ENCODE measurements at places on chromosomes 12 and 14.

DNA sequence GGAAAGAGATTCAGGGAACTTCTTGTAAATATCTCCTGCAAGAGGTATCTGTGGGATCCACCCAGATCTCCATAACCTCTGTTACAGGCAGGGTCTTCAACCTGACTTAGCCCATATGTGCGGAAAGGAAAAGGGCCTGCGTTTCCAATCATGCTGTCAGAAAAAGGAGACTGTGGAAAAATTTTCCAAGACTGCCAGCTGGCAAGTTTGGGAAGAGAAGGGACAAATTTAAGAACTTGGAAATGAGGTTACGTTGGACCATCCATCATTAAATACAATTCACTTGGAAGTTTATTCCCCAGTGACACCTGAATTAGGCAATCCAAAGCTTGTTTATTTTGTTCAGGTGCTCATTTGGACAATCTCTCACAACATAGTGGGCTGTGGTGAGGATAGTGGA lies 13.9 kb downstream of the PTHLH start:
- DNase-seq = no peak

GRCh38 chr12:122129131-122129530 lies 44.9 kb downstream of the IL31 start:
- no peak for DNase-seq

- DNase-seq = no peak
These were observed 357.3 kb upstream of the MIS18BP1 start for GRCh38 chr14:45610318-45610717.

GRCh38 chr14:79586989-79587598 lies 624.2 kb downstream of the DIO2 start:
- no peak for DNase-seq

DNA sequence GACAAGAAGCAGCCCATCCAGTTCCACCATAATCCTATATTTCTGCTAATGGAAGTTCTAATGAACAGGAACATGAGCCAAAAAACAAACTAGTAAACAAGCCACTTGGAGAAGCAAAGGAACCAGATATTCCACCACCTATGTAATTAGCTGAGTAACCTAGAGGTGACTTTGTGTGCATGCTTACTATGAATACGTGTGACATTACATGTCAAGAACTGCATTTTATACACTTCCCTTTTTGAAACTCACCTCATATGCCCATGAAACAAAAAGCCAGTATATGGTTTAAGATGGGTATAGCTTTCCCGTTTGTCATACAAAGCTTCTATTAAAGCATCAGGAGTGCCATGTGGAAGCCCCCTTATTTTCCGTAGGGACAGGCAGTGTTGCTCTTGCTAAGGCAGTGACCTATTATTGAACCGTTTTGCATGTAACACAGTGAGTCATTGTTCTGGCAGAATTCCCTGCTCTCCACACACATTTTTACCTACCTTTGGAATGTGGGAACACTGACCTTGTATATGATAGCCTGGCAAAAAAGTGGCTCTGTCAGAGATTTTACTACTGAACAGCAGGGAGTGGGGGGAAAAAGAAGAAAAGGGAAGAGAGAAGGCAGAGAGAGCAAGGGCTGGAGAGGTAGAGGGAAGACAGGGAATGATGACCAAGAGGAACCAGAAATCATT lies 34.8 kb upstream of the FRMD6 start:
- DNase-seq = no peak

- no peak for DNase-seq
These were observed 363.2 kb upstream of the DDHD1 start for GRCh38 chr14:53516261-53516774.

DNA sequence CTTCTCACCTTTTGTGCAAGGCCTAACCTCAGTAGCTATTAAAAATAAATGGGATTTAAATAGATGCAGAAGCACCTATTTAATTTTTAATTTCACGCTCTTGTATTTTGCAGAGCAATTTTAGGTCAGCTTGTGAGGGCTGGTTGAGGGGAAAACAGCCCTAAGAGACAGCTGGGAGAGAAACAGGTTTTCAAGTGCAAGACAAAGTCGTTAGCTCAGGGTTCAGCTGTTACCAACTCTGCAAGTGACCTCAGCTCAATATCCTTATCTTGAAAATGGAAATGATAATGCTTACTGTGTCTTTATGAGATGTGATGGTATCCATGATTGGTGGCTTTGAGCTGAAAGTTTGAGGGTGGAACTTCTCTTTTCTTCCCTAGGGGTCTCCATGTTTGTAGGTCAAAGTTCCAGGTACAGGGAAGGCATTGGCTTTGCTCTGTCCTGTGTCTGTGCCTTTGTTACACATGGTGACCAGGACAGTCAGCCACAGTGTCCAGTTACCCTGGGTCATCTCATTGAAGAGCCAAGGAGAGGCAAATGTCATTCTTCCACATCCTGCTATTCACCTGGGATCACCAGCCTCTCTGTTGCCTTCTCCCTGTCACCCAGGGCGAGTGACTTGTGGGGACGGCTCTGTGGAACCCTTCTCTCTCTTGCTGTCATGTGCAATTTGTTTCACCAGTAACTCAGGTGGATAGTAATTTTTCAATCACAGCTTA lies 100.3 kb downstream of the SAMD4A start:
- DNase-seq = no peak

DNA sequence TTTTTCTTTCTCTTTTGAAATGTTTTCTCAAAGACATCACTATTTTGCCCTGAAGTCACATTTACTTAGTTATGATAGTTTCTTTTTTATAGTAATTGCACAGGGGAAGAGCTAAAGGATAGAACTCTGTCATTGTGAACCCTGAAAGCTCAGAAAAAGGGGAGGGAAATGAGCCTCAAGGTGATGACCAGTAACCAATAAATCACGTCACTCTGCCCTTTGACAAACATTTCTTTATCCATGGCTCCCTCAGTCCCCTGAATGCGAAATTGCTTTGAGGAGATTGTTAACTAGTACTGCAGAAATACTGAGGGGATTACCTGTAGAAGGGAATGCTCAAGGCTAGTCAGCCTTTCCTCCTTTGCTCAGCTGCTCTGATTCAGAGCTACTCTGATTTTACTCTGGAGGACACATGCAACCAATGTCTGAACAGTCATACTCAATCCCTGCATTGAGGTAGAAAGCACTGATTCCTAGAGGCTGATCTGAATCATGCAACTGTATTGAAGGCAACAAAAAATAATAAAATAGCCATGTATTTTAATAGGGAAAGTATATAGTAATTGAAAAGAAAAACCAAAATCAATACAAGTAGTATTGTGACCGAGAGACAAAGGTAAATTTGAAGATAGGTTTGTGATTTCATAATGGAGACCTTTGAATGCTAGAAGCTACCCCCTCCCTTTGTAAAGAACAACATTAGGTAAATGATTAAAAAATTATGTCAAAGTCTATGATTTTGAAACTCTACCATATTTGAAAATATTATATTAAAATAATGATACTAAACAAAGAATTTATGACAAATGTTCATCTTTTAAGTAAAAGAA lies 24.7 kb downstream of the SLCO1B1 start:
- no peak for DNase-seq

- DNase-seq = no peak
These were observed 69.0 kb downstream of the WDR20 start for GRCh38 chr14:102208741-102209140.

DNA sequence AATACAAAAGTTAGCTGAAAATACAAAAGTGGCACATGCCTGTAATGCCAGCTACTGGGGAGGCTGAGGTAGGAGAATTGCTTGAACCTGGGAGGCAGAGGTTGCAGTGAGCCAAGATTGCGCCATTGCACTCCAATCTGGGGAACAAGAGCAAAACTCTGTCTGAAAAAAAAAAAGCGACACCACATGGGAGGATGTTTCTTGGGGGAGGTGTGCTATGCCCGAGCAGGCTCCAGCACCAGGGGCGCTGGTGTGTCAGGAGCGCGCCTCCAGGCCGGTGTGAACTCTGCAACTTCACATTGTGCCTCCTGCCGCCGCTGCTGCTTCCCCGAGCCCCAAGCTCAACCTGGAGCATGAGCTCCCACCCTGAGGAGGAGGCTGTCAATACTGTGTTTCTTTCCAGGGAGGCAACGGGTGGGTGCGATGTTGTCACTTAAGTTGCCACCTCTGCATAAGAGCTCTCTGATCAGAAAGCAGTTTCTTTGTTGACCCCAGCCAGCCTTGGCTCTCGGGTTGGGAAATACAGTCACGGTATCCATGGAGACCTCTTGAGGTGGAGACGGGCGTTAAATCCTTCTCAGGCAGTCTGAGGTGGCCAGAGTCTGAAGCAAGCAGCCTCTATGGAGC lies 18.9 kb downstream of the DEGS2 start:
- DNase-seq = no peak

- no peak for DNase-seq
These were observed 13.3 kb downstream of the ASCL1 start for GRCh38 chr12:102970780-102971179.

DNA sequence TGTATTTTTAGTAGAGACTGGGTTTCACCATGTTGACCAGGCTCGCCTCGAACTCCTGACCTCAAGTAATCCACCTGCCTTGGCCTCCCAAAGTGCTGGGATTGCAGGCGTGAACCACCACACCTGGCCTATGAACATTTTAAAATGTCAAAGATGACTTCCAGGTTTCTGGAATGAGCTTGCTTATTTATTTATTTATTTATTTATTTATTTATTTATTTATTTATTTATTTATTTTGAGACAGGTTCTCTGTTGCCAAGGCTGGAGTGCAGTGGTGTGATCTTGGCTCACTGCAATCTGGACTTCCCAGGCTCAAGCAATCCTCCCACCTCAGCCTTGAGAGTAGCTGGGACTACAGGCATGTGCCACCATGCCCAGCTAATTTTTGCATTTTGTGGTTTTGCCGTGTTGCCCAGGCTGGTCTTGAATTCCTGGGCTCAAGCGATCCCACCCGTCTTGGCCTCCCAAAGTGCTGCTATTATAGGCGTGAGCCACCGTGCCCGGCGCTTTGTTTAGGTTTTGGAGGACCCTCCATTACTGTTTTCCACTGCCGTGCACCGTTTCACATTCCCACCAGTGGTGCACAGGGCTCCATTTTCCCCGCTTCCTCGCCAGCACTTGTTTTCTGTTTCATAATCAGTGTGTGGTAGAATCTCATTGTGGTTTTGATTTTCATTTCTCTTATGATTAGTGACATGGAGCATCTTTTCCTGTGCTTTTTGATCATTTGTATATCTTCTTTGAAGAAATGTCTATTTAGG lies 6.4 kb upstream of the CFAP251 start:
- no peak for DNase-seq

DNA sequence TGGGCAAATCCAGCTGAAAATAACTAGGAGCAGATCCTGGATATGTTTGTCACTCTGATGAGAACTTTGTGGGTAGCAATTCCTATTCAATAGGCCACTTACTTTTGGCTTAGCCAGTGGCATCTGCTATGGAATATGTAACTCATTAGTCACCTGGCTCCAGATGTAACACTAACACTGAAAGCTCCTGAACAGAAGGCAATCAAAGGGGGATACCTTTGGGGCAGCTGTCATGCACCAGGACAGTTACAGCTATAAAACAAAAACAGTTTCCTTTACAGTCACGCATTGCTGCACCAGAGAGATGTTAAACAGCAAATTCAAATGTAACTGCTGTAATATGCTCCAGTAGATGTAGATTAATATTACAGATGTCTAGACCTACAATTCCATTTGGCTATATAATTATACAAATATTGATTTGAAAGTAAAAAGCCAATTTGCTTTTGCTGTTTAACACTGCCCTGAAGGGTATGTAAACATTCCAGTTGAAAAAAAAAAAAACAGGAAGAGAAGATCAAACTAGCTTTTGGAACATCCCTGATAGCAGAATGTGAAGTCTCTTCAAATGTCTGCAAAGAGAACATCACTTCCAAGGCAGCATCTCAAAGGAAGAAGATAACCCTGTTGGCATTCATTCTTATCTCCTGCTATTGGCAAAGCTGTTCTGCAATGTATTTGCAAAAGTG lies 18.4 kb downstream of the RACGAP1 start:
- no peak for DNase-seq

DNA sequence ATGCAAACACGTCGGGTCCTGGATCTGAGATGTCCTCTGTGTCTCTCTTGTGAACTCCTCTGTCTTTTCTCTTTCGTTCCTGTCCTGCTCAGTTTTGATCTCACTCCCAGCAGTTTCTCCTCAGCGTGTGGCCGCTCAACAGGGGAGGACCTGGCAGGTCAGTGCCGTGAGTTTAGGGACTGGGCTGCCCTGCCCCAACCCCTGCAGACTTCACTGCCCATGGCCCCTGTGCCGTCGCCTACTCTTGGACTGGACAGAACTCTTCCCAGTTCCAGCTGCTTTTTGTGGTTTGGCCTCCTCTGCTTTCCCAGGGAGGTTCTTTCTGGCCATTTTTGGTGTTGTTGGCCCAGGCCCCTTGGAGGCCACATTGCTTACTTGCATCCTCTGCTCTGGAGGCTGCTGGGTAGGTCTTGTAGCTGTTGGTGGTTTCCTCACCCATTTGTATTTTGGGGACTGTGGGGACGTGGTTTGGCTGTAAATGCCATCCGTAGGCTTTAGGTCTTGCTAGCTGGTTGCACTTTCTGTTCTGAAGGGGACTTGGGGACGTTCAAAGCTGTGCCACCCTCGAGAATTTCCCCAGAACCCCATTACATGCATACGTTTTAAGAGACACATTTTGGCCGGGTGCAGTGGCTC lies 20.0 kb upstream of the DNAH10 start:
- no peak for DNase-seq

DNA sequence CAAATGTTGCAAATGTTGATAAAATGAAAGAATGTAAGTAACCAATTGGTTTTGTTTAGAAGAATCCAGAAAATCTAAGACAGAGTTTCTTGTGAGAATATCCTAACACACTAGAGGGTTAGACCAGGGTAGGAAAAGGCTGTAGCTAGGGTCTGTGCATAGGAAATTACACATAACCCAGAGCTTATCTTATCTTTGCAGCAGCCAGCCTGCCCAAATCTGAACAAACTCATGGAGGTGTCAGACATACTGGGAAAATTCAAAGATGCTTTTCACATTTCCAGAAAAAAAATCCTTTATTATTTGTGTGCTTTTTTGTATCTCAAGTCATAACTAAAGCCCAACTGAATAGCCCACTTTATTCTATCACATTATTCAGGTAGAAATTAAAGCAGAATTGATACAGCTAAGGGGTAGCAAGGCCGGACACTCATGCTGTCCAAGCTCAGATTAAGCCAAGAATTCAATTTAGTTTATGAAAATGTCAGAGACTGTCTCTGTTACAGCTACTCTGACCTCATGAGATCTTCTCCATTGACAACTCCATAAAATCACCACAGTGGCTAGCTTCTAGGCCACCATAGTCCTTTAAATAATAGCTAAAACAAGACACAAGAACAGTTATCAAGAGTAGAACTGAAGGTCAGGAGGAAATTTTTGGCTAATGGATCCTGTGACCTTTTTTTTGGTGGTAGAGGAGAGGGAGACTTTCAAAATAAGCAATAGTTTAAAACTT lies 169.6 kb upstream of the RASSF8 start:
- DNase-seq = no peak

DNA sequence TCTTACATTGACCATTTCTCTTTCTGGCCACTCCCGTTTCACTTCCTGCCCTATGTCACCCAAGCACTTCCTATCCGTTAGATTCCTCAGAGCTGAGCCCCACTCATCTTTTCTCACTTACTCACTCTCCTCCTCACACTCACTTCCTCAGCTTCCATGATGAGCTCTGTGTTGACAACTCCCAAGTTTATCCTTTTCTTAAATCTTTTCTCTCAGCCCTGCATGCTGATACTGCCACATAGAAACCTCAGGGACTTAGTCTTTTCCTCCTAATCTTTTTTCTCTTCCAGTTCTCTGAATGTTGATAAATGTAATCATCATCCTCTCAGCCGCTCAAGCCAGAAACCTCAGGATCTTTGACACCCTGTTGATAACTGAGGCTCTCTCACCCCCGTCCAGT lies 99.6 kb downstream of the ANO6 start:
- no peak for DNase-seq

GRCh38 chr12:19190292-19191031 lies 60.9 kb downstream of the PLEKHA5 start:
- no peak for DNase-seq
